Stimulated activated CD4-positive, alpha-beta T cell treated with anti-CD3 and anti-CD28 coated beads, Interleukin-1b, Interleukin-23, amount 100 ng/mL, for 24 hours (primary cell): ENCODE measurements at places on chromosomes 5 and 9.

- no peak for DNase-seq
Measured at GRCh38 chr9:105683688-105684275, 10.6 kb upstream of the TMEM38B start.

- DNase-seq = no peak
Measured at GRCh38 chr5:77633709-77634108, 4.8 kb downstream of the OTP start.

GRCh38 chr5:54007827-54008777, 302.3 kb downstream of the ARL15 start:
- no peak for DNase-seq

DNA sequence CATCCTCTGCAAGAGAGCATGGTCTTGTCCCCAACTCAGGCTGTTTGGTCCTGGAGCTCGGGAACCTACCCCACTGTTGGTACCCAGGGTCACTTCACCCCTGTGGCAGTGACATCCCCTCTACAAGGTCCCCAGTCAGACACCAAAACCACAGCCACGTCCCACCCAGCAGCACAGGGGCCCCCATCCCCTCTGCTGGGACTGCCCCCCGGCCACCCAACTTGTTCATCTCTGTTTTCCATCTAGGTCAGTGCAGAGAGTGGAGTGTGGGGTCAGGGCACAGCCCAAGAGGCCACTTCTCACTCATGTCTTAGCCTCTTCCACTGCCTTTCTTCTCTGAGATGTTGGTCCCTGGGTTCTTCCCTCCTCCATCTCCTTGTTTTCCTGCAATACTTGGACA, 233.9 kb upstream of the NFIL3 start:
- no peak for DNase-seq

DNA sequence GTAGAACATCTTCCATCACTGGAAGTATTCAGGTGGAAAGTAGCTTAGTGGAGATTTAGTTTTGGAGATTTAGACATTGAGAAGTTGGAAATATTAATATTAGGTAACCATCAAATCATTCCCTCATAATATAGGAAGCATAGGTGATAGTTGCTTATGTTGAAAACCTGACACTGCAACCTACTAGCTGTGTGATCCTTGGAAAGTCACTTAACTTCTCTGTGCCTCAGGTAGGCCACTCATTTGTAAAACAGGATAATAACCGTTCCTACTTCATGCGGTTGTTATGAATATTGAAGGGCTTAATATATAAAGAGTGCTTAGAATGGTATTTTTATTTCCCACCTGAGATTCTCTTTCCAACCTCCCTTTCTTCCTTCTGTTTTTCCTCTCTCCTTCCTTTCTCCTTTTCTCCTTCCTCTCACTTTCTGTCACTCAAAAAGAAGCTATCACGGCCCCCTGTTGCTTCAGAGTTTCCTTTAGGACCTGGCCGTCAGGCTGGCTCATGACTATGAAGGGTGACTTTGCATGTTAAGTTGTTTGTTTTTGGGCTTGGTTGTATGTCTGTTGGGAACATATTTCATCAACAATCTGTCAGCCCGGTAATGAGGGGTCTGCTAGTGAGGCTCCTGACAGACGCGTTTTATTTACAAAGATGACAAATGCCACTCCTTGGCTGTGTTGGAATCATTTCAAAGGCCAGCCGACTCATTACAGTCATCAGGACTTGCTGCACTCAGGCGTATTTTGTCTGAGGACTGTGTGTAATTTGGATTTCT, 31.0 kb downstream of the DOCK2 start:
- DNase-seq = no peak

GRCh38 chr5:67771221-67771620, 444.3 kb upstream of the PIK3R1 start:
- no peak for DNase-seq

DNA sequence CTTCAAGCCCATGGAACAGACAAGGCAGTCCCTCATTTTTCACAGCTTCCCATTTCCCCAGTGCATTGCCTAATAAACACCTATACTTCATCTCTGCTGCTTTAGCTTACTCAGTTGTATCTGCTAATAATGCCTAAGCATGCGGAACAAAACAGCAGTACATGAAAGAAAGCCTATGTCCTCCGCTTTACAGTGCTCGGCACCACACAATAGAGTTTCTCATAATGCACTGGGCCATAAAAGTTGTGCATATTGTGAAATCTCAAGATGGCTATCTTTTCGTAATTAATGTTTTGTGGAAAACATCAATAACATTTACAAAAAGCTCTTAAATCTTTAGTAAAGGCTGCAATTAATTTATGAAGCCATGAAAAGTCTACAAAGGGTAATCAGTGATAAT, 69.3 kb downstream of the DENND1A start:
- DNase-seq = no peak

DNA sequence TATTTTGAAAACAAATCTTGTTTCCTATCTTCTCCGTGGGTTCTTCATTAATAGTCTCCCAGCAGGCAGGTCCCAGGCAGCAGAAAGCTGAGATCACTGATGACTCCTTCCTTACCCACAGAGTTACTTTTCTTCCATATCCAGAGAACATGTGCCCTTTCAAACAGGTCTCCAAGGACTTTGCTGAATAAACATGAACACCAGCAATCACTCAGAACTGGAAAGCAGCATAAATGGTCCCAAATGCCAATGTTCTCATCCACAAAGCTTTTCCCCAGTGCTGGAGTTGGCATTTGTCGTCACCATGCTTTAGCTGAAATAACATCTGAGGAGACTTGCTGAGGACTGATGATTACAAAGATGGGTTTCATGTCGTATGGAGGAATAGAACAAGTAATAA, 134.0 kb downstream of the YIPF5 start:
- no peak for DNase-seq

GRCh38 chr9:81052846-81053245, 636.5 kb downstream of the TLE1 start:
- no peak for DNase-seq

GRCh38 chr5:143516249-143516648, 112.8 kb upstream of the NR3C1 start:
- no peak for DNase-seq

- no peak for DNase-seq
Measured at GRCh38 chr5:133581348-133581747, 31.0 kb downstream of the FSTL4 start.

DNA sequence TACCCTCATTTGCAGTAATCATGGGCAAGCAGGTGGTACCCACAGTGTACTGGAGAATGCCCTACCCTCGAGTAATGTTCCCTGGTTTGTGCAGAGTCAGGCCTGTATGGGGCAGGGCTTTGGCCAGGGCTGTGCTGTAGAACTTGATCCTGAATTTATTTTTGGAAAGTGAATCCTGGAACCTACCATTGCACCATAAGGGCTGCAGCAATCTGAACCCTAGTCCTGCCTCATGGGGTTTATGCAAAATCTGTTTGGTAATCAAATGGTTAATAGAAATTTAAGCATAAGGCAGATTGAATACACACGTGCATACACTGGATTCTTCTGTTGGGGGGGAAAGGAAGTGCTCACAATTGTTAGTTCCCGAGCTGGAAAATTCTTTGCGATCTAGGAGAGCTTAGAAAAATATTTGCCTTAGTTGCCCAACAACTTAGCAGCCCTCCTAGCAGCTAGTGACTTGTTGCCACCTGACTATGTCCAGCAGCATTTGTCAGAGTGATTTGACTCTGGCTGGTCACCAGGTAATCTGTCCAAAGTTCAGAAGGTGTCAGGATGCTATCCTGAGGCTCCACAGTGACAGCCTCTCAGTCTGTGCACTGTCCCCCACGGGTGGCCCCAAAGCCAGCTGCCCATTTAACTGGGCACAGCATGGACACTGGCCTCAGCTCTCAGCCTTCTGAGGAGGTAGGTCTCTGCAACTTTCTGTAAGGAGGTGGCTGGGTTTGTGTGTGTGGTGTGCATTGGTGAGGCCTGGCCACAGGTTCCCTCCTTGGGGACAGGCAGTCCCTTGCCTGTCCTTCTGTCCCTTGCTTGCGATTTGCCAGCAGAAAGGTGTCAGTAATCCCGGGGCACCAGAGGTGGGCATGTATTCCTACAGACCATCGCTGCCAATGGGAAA, 8.3 kb downstream of the MVB12B start:
- DNase-seq = no peak

GRCh38 chr5:33891446-33891787, 373 bp downstream of the ADAMTS12 start:
- DNase-seq = no peak

GRCh38 chr9:115978659-115979096, 174.9 kb upstream of the PAPPA start:
- no peak for DNase-seq

DNA sequence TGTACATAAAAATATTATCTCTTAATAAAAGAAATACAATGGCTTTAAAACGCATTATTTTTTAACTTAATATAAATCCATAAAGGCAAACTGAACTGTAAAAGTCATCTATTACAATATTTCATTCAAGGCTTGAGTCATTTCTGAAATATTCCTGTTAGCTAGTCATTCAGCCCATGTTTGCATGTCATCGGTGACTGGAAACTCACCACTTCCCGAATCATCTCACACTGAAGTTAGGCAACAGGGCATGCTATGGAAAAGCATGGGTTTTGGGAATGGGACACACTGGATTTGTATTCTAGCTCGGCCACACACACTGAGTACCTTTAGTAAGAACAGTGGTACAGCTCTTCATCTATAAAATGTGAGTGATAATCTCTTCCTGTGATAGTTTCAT, 691.1 kb upstream of the C9orf72 start:
- DNase-seq = no peak

- DNase-seq = no peak
Measured at GRCh38 chr9:132630116-132630515, 39.7 kb downstream of the DDX31 start.

DNA sequence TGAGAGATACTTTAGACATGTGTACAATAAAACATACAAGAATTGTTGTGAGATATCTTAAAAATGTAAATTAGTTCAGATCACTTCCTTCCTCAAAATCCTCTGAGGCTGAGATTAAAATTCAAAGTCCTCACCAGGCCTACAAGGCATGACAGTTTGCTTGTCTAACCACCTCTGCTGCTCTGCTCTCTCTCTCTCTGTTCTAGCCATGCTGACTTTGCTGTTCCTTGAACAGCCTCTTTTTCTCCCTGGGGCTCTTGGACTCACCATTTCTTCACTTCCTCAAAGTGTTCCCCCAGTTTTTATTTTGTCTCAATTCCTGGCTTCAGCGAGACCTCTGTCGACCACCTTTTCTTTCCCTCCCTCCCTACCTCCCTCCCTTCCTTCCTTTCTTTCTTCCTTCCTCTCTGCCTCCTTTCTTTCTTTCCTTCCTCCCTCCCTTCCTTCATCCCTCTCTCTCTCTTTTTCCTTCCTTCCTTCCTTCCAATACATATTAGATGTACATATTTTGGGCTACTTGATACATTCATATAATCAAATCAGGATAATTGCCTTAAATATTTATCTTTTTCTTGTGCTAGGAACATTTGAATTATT, 27.0 kb downstream of the CATSPER3 start:
- DNase-seq = no peak

GRCh38 chr9:74172874-74173273, 324.3 kb upstream of the RORB start:
- DNase-seq = no peak

GRCh38 chr9:68808338-68808890, 103.4 kb downstream of the PIP5K1B start:
- no peak for DNase-seq

- no peak for DNase-seq
Measured at GRCh38 chr9:27395484-27395921, 98.6 kb upstream of the EQTN start.

- no peak for DNase-seq
Measured at GRCh38 chr9:92968081-92968480, 20.8 kb downstream of the FGD3 start.

DNA sequence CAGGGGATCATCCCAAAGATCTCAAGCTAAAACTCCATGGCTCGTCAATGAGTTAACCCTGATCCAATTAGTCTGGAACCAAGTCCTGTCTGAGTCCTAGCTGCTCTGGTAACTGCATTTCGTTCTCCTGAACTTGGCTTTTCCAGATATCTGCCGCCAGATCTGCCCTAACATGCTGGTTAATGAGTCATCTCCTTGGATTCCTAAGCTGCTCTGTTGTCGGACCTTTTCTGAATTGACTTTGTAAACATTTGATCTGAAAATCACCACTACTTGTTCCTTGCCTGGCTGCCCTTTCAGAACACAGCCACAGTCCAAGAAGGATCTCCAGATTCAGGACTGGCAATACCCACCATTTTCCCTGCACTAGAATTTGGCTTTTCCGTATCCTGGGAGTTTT, 473.0 kb downstream of the ZSWIM6 start:
- no peak for DNase-seq

- no peak for DNase-seq
Measured at GRCh38 chr5:75335952-75336614, 937 bp upstream of the HMGCR start.

DNA sequence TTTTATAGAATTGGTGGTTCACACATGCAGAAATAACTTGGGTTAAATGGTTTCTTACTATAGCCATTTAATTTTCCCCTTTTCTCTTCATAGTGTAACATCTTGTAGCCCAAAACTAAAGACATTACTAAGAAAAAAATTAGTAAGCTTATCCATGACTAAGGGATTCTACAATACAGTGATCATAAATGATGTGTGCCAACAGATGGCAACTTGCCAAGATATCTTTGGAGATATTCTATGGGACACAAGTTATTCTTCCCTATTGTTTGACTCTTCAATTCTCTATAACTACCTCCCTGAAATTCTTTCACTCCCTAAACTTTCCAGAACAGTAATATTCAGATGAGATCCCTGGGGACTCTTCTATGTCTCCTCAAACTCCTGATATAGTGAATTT, 580.6 kb downstream of the PTPRD start:
- no peak for DNase-seq

- DNase-seq = no peak
Measured at GRCh38 chr5:34684281-34684979, 28.3 kb downstream of the RAI14 start.

DNA sequence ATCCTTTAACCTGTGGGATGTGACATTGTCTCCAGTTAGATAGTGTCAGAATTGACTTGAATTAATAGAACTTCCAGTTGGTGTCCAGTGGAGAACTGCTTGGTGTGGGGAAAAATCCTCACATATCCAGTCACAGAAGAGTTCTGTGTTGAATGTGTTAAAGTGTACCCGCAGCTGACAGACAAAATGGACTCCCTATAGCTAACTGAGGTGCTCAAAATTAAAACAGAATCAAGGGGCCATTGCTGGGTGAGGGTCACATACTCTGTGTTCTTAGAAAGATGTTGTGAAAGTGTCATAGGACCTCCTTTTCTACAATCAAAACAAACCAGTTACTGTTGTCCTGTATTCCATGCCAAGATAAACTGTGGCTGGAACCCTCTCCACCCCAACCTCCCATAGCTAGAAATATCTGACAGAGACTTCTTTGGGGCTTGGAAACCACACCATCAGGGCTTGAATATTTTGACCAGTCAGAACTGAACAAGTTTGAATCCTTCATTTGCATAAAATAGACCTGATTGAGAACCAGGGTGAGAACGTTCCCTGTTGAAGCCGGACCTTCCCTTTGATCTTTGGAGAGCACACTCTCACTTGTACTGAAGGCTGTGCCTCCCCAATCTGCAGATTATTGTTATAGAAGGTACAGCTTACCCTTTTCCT, 164.0 kb upstream of the ZNF608 start:
- DNase-seq = no peak

GRCh38 chr9:81906671-81907070, 21.6 kb upstream of the SPATA31D4 start:
- DNase-seq = no peak
